Stimulated activated CD4-positive, alpha-beta T cell treated with anti-CD3 and anti-CD28 coated beads, Interleukin-12 subunit alpha, Interleukin-12 subunit beta, amount 100 ng/mL, for 4 hours (primary cell): ENCODE measurements at places on chromosomes 11 and 22.

GRCh38 chr22:23060612-23061400, 9.5 kb upstream of the GNAZ start:
- no peak for DNase-seq

DNA sequence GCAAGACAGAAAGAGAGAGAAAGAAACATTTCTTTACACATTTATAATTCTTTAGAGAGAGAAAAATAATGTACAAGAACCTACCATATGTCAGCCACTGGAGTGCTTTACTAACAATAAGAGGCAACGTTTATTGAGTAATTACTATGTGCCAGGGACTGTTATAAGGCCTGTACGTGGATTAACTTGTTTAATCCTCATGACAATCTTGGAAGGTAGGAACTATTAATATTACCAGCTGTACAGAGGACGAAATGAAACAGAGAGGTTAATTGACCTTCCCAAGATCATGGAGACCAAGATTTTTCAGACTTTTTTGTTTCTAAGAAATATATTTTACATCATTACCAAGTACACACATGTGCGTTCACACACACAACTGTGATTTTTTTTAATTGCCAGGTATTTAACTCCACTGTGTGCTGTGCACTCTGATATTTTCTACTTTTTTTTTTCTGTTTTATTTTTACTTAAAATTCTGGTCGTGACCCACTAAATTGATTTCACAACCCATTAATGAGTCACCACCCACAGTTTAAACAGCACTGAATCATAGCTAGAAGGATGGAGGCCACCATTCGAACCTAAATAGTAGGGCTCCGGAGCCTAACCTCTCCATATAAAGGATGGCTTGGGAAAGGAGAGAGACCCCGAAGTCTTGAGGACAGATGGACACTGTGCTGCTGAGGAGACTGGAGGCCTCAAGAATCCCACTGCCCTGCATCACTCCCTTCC, 21.4 kb downstream of the CREB3L1 start:
- DNase-seq: no peak

DNA sequence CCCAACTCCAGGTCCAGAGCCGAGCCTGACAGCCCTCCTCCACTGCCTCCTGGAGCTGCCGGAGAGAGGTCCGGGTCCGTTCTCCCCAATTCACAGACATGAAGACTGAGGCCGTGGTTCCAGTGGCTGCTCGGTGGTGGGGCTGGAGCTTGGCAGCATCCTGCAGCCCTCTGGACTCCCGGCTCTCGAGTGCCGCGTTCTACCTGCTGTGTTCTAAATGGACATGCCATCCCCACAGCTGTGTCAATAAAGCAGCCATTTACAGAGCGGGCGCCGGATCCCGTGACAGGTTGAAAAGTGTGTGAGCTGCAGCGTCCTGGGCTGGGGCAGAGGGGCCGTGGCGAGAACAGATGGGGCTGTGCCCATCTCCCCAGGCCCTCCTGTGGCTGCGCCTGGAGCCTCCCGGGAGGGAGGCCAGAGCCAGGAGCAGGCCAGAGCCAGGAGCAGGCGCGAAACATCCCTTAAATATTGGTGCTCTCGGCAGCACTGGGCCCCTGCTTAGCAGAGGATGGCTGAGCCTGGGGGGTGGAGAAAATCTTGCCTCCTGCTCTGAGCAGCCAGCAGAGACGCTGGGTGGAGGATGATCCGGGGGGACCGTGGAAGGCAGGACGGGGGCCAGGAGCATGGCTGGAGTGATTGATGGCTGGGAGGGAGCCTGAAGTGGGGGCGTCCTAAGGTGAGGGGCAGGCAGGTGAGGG, 46.2 kb downstream of the FLRT1 start:
- no peak for DNase-seq

GRCh38 chr11:134476435-134477021, 64.5 kb upstream of the B3GAT1 start:
- no peak for DNase-seq

DNA sequence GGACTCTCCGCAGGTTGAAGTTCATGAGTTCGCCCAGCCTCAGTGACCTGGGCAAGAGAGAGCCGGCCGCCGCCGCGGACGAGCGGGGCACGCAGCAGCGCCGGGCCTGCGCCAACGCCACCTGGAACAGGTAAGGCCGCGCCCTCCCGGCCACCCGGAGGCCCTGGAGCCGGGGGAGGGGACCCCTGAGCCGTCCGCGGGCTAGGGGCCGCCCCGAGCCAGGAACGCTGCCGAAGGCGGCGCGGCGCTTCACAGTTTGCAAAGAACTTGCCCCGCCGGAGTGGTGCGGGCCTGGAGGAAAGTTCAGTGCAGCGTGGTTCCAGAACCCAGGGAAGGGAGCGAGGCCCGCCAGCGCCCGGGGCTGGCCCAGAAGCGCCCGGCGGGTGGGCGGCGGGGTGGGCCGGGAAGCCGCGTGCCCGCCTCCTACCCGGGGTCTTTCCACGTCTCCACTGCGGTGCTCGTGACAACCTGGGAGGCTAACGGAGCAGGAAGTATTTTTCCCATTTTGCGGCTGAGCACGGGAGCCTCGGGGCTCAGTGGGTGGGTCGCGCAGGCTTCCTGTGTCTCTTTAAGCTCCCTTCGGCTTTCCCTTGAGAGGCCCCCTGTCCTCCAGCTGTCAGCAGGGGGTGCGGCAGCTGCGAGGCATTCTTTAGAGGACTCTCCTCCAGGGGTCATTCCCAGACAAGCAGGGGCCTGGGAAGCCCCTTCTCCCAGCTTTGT, 635 bp downstream of the PRR5 start:
- peak; percentile 29 for DNase-seq

DNA sequence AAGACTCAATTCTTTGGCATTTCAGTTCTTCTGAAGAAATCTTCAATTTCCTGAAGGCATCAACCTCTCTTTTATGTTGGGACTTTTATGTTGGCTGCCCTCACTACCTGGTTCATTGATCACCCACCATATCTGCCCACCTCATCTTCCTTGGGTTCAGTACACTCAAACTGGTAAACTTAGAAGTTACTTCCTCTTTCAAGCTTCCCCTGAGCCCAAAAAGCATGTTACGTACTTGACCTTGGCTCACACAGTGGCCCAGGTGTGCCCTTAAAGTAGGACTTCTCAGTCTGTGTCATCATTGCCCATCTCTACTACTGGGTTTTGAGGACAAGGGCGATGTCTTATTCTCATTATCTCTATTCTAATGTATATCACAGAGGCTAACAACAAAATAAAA, 86.1 kb downstream of the GRIA4 start:
- no peak for DNase-seq

GRCh38 chr11:2995031-2995561, 3.0 kb upstream of the NAP1L4 start:
- DNase-seq: no peak

DNA sequence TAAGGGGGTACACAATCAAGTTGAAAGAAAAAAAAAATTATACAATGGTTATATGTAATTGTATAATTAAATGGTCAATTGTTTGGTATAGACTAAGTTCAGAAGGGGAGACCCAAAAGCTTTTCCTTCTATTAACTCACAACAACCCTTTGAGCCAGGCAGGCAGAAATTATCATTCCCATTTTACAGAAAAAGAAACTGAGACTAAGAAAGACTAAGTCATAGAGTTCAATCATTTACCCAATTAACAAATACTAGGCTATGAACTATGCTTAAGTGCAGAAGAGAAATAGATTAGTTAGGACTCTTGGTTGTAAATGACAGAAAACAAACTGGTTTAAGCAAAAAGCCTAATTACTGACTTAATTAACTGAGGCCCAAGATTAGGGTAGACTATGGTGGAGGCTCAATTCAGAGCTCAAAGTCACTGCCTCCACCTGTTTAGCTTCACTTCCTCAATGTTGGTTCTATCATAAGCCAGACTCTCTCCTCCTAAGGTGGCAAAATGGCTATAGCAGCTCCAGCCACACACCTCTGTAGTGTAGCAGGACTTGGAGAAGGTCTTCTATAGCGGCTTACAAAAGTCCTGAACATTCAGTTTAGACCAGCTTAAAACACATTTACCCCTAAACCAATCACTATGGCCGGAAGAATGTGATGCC, 34.2 kb downstream of the FAM168A start:
- DNase-seq: no peak

GRCh38 chr11:118916842-118917388, 8.8 kb downstream of the BCL9L start:
- no peak for DNase-seq

GRCh38 chr11:22416462-22416861, 78.3 kb downstream of the SLC17A6 start:
- DNase-seq: no peak

DNA sequence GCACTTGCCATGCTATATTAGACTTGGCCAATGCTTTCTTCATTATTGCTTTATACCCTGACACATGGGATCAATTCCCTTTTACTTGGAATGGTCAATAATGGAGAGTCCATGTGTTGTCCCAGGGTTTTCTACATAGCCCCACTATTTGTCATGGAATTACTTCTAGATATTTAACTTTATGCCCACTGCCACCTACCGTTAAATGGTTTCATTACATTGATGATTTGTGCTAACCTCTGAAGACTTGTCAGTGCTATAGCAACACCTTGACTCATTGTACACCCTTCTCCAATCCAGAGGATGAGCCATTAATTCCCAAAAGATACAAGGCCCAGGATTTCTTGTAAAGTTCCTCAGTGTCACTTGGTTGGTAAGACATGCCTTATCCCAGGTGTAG, 31.4 kb upstream of the SLC22A25 start:
- DNase-seq: no peak

DNA sequence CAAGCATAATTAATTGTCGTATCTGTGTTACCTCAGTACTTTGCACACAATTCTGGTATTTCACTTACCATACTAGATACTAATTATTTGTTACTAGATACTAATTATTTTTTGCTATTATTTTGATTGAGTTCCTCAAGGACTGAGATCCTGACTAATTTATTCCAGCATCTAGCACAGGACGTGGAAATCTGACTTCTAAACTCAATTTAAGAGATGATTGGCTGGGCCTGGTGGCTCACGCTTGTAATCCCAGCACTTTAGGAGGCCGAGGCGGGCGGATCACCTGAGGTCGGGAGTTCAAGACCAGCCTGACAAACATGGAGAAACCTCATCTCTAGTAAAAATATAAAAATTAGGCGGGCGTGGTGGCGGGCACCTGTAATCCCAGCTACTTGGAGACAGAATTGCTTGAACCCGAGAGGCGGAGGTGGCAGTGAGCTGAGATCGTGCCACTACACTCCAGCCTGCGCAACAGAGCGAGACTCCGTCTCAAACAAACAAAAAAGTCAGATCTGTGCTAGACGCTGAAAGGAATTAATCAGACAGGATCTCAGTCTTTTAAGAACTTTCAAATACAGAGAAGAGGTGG, 527 bp upstream of the MRPL48 start:
- no peak for DNase-seq

GRCh38 chr22:26086359-26086758, 82.9 kb upstream of the SEZ6L start:
- no peak for DNase-seq

- no peak for DNase-seq
These were observed 7.5 kb upstream of the PPFIA1 start for GRCh38 chr11:70262951-70263350.

- DNase-seq: no peak
These were observed 2.8 kb downstream of the MALAT1 start for GRCh38 chr11:65501472-65502273.

- DNase-seq: no peak
These were observed 10.0 kb upstream of the MTMR3 start for GRCh38 chr22:29872989-29873388.

GRCh38 chr11:96388891-96389719, 607 bp downstream of the CCDC82 start:
- DNase-seq: no peak

GRCh38 chr22:30596199-30596598, 4.5 kb upstream of the PES1 start:
- no peak for DNase-seq

DNA sequence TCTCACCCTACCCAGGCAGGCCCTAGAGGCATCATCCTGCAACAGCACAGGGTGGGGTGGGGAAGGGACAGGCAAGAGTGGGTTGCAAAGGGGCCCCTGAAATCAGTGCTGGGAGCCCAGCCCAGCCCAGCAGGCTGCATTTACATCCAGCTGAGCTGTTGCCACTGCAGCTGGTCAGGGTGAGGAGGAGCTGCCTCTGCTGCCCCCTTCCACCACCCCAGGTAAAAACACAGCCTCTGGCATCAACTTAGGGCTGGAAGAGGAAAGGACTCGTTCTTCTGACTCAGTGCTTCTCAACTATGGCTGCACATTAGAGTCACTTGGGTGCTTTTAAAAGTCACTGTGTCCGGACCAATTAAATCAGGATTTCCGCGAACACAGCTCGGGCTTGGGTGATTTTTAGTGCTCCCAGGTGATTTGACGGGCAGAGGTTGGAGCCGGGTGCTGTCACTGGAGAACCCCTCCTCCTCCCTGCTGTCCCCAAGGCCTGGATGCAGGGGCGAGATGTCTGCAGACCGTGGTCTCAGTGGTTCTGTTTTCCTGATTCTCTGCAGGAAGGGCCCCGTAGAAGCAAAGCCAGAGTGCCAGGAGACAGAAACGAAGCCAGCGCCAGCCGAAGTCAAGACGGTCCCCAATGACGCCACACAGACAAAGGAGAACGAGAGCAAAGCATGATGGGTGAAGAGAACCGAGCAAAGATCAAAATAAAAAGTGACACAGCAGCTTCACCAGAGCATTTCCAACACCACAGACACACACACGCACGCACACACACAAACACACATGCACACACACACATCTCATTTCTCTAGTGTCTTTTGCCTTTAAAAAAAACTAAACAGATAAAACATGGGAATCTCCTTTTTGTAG, 39.4 kb upstream of the TTC12 start:
- DNase-seq: no peak

- peak; percentile 95 for DNase-seq
These were observed at the start of the genes C11orf98 and CSKMT for GRCh38 chr11:62665075-62665598. Gene C11orf98, minus strand, starts transcription at chr11:62665210. Its CDS starts 41 bp downstream, at chr11:62665169. Gene CSKMT, plus strand, starts transcription at chr11:62665312. Its CDS starts 568 bp downstream, at chr11:62665880.

GRCh38 chr22:50259302-50259701, 2.2 kb downstream of the MAPK12 start:
- no peak for DNase-seq

DNA sequence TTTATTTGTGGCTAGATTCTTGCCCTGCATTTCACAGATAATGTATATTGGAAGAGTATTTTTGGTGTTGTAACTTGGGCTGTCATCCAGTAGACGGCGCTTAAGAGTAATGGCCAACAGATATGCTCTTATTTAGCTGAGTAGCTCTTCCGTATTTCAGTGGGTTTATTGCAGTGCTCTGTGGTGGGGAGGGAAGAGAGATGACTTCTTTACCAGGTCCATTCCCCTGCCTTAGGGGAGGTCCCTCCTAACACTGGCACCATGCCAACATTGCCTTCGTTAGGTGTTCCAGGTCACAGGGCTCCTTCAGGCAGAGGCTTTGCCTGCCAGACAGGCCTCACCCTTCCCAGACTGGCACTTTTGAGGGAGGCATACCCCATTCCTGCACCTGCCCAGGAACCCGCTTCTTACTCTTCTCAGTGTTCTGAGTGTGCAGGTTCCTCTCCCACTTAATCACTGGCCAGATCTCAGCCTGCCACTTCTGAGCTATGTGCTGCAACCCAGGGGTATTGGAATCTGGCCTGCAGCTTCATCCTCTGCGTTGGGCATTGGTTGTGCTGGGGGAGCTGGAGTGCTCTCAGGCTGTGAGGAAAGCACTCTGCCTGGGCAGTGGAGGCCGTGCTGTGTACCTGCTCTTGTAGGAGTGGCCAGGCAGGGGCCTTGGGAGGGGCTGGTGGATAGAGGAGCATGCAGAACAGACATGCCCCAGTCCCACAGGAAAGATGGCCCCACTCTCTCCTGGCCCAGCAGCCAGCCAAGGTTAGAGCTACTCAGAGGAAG, 29.4 kb upstream of the SLN start:
- DNase-seq: no peak
